Esophagus squamous epithelium (tissue), 5 donors: ENCODE measurements at places on chromosomes 11 and 22.

- DNase-seq, result no peak
Observed at GRCh38 chr22:48188231-48188721, 1425.8 kb downstream of the TBC1D22A start.

GRCh38 chr11:67396587-67397389 lies 4.9 kb downstream of the PPP1CA start:
- no peak for DNase-seq

DNA sequence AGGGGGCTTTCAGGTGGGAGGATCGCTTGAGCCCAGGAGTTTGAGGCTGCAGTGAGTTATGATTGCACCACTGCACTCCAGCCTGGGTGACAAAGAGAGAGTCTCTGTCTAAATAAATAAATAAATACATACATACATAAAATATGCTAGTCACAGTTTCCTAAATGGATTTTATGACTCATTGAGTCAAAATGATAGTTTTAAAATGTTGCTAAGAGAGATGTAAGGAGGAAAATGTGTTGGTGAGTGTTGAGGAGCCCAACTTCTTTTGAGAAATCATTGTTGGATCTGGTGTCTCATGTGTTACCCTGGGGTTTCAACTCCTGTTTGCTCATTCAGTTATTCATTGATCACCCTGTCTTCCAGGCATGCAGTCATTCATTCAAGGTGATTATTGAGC lies 21.0 kb downstream of the PARVB start:
- no peak for DNase-seq

DNA sequence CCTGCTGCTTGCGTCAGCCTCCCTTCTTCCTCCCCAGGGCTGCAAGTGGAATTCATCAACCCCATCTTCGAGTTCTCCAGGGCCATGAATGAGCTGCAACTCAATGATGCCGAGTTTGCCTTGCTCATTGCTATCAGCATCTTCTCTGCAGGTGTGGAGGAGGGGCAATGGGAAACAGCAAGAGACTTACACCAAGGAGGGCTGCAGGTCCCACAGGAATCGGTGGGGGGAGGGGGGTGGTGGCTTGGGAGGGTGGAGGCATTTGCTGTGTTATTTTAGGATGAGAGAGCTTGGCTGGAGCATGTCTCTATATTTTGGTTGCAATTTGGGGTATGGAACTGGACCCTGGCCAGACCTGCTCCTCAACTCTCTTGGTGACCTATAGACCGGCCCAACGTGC lies 2.1 kb upstream of the MADD start:
- DNase-seq, result no peak

- no peak for DNase-seq
Observed at GRCh38 chr11:60468829-60469228, 13.2 kb downstream of the MS4A1 start.

DNA sequence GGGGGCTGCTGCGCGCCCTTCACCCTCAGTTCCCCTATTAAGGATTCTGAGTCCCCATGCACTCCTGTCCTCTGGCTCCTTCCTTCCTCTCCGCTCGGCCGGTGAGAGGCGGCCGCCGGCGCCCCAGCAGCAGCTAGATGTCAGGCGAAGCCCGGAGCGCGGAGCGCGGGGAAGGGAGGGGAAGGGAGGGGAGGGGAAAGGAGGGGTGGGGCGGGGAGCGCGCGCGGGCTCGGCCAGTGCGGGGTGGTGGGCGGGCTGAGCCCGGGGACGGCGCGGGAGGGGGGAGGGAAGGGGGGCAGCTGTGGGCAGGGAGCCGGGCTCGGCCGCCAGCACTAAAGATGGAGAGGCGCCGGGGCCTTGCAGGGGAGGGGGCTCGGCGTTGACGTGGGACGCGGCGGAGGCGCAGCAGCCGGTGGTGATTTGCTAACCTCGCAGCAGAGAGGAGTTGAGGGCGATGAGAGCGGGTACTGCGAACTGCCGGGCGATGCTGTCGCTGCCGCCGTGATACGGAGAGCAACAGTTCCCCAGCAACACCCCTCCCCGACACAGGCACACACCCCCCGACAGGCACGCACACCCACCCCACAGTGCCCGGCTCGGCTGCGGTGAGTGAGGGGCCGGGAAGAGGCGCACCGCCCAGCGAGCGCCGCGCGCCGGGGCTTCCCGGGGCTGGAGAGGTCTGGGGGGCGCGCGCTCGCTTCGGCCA lies at the start of gene ZBTB16:
Gene ZBTB16, plus strand, starts transcription at position 434 of the 706 bp plus-strand sequence. CDS start 3,590 bp downstream, outside the sequence.
- DNase-seq, result no peak

- no peak for DNase-seq
Observed at GRCh38 chr11:57459164-57460021, 935 bp upstream of the RTN4RL2 start.

DNA sequence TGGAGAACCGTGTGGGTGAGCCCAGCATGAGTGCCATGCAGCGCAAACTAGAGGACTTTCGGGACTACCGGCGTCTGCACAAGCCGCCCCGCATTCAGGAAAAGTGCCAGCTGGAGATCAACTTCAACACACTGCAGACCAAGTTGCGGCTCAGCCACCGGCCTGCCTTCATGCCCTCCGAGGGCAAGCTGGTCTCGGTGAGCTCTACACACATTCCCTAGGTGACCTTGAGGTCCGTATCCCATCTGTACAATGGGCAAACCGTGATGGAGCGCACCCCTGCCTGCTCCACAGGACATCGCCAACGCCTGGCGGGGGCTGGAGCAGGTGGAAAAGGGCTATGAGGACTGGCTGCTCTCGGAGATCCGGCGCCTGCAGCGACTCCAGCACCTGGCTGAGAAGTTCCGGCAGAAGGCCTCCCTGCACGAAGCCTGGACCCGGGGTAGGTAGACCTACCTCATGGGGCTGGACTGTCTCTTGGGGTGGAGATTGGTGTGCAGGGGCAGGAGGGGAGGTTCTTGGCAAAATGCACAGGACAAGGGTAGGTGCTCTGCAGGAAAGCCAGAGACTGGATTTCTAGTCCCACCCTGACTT lies 10.6 kb downstream of the CTSF start:
- no peak for DNase-seq
